ENCODE measurements at places on chromosomes 2 and 18.

DNA sequence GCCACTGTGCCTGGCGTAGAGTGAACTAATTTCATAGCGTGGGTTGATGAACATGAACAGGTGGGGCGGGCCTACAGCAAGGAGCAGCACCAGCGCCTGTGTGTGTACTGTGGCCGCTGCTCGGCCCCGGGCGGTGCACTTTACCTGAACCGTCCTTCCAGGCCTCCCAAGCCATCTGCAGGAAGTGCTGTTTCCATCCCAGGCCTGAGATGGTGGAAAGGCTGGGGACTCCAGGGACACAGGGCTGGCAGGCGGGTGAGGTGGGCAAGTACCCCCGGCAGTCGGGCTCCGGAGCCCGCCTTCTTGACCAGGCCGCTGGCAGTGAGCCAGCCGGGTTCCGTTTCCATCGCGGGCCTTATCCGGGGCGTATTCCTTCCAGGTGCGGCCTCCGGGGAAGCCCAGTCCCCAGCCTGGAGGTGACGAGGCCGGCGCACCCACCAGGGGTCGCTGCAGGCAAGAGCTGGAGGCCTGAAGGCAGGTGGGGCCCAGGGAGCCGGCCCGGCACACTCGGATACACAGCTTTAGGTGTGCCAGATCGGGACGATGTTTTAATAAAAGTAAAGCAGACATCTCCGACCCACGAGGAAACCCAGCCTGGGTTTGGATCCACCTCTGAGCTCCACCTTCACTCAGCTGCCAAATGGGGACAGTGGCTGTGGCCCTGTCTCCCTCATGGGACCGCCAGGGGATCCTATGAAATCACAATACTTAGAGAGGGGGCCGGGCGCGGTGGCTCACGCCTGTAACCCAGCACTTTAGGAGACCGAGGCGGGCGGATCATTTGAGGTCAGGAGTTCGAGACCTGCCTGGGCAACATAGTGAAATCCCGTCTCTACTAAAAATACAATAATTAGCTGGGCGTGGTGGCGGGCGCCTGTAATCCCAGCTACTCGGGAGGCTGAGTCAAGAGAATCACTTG lies 22.7 kb upstream of the PDIA6 start:
- no peak for DNase-seq

- no peak for DNase-seq
These were observed 11.3 kb downstream of the BOK start for GRCh38 chr2:241569831-241570281.

DNA sequence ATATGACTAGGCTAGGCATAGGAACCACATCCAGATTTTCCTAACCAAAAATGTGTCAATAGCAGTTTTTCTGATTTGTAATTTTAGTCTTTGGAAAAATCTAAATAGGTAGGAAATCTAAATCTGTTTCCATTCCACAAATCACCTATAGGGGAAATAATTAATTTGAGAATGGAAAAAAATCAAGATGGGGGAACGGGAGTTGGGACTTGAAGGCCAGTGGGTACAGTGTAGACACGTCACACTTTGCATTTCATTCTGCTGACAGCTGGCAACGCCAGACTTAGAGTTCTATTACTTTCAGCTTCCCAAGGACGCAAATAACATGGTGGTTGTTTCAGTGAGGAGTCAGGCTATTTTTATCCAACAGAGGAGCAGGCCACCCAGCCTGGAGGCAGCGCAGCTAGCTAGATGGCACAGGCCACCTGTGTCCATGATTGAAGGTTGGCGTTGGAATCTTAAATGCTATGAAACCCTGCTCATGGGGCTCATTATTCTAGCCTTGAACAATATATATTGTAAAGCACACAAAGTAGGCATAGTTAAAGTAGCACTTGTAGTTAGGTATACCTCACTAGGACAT lies 23.4 kb downstream of the HNRNPA3 start:
- no peak for DNase-seq

DNA sequence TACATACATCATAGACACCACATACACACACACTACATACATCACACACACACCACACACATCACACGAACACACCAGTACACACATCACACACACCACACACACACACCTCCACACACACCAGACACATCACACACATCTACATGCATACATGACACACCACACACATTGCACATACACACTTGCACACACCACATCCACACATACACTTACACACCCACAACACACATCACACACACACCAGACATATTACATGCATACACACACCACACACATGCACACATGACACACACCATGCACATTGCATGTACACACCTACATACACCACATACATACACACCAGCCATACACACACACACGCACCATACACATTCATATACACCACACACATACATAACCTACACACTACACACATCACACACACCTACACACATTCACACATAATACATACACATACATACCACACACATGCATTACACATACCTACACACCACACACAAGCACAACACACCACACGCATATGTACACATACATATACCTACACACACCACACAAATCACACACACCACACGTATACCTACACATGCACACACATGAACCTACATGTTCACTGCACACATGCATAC lies 156.5 kb downstream of the NDUFA10 start:
- DNase-seq = no peak

DNA sequence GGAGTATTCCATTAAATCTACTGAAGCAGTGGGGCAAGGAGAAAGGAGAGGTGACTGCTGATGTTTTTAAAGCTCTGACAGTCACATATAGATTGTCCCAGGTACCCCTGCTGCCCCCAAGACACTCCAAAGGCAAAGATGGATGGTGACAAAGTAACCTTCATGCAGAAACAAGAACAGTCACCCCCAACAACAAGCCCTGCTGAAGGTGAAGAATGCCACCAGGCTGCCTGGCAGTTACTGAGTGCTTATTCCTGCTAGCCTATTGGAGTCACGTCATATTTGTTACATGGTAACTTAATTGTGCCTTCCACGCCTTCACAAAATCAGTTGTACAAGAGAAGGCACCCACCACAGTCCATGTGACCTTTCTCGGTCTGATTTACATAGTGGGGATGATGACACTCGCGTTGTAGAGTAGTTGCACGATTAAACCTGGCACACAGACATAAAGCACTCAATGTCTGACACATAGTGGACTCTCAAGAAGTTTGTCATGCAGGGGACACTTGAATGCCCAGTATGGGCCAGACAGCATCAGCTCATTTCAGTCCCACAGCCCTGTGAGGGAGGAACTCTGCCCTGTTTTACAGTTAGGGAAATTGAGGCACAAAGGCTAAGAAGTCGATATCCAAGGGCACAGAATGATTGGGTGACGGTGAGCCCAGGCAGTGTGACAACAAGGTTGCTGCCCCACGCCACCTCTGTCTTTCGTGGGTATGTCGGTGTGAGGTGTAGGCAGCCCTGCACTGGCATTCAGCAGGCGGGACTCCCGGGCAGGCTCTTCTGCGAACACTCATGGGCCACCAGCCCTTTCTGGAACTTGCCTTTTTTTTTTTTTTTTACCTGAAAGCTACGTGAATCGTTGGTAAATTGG lies 62.7 kb downstream of the ZCCHC2 start:
- DNase-seq = no peak

GRCh38 chr2:214492152-214492551 lies 81.3 kb downstream of the VWC2L start:
- DNase-seq = no peak

DNA sequence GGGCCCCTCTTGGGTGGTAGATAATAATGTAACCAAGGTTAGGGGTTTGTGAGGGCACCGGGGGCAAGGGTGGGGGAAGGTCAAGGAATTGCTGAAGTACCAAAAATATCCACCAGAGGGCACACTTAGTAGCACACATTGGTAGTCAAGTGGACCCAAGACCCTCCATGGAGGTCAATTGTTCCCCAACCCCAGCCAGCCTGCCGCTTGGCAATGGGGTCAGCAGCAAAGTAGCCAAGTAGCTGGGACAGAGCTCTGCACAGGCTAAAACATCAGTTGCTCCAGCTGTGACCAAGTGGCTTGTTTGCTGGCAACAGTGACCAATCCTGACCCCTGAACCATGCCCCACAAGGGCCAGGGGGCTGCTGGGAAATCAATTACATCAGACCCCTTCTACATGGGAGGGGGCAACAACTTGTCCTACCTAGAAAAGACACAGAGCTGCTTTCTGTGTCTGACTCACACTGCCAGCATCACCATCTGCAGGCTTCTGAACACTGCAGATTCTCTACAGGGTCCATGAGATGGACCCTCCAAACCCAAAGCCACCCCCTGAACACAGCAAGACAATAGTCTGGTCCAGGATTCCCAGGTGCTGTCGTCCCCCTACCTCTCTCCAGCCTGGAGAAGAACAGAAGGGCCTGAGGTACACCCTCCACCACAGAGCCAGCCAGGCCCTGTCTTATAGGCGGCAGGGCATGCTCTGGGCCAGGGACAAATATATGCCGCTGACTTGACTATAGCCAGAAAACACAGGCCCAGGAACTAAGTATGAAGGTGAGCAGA lies 76.0 kb downstream of the EMX1 start:
- DNase-seq = no peak

DNA sequence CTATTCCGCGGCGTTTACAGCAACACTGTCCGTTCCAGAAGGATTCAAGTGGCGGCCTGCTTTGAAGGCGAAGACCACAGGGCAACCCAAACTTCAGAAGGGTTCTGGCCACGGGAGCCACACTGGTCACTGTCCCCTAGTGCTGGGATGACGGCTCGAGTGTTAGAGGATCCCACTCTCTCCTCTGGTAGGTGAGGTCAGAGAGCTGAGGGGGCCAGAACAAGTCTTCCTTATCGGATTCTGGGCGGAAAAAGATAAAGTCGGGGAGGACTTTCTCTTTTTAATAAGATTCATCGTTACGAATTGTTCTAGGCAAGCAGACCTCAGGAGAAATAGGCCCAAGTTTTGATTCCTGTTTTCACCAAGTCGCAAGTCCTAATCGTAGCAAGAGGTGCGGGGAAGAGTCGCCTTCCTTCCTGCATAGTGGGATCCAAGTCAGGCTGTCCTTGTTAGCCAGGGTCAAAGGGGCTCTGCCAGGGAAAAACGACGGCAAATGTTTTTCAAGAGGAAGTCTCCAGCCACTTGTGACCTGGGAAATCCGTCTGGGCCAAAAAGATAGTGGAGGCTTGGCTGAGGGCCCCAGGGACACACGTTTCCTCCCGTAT lies 864 bp upstream of the MYL12A start:
- DNase-seq = no peak

GRCh38 chr2:118845005-118845521 lies 2.4 kb downstream of the EN1 start:
- DNase-seq = no peak

GRCh38 chr2:98280376-98281102 lies 65.7 kb upstream of the CNGA3 start:
- no peak for DNase-seq

Measured in cortex of kidney (tissue), 1 donor.